ENCODE measurements at places on chromosomes 7 and 10.

DNA sequence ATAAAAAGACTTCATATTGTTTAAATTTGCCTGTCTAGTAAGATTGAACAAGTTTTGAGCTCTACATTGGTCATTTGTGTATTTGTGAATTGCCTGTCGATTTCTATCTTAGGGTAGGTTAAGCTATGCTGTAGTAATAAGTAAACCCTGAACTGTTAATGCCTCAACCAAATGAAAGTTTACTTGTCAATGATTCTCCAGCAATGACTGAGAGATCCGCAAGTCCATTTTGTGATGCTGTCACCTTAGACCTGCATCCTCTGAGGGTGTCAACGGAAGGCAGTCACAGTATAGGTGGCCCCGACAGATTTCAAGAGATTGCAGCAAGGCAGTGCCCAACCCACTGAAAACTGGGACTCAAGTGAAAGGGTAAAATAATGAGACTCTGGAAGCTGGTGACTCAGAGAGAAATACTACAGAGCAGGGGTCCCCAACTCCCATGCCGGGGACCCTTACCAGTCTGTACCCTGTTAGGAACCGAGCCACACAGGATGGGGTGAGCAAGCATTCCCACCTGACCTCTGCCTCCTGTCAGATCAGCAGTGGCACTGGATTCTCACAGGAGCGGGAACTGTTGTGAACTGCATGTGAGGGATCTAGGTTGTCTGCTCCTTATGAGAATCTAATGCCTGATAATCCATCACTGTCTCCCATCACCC is 10.8 kb upstream of the PHYH start:
- DNase-seq, result no peak

- DNase-seq, result no peak
Measured at GRCh38 chr7:47451851-47452205, 130.1 kb downstream of the TNS3 start.

DNA sequence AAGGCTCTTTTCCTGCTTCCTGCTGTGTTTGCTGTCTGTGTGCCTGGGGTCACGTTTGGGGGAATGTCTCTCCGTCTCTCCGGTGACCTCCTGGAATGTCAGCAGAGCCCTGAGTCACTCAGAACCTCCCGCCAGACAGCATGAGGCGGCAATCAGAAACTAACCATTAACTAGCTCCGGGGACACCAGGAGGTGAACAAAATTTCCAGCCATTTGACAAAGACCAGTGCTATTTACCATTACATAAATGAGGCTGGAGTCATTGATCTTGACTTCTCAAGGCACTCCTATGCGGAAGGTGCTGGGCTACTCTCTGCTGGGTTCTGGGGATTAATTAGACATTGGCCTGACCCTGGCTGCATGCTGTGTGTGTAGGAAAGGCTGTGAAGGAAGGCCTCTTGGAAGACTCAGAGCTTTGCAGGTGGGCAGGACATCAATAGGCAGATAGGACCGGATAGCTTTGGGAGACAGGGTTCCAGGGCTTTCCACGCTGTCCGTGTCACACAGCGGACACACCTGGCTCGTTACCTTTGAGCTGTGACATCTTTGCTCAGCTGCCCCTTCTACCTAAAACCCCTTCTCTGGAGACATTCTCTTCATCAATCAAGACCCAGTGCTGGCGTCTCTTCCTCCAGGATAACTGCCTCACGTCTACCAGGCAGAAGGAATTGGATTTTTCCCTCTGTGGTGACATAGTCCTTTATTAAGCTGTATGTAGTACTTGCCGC is 77.0 kb downstream of the PFKFB3 start:
- peak; percentile 14 for DNase-seq

DNA sequence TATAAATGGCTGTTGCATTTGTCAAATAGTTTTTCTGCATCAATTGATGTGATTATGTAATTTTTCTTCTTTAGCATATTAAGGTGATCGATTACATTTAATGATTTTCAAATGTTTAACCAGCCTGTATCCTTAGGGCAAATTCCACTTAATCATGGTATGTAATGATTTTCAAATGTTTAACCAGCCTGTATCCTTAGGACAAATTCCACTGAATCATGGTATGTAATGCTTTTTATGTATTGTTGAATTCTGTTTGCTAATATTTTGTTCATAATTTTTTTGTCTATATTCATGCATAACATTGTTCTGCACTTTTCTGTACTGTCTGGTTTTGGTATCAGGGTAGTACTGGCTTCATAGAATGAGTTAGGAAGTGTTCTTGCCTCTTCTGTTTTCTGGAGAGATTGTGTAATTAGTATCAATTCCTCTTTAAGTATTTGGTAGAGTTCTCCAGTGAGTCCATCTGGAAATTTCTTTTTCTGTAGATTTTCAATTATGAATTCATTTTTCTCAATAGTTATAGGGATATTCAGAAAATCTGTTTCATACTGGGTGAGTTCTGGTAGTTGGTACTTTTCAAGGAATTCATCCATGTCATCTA is 393.2 kb upstream of the FOXK1 start:
- DNase-seq, result no peak

DNA sequence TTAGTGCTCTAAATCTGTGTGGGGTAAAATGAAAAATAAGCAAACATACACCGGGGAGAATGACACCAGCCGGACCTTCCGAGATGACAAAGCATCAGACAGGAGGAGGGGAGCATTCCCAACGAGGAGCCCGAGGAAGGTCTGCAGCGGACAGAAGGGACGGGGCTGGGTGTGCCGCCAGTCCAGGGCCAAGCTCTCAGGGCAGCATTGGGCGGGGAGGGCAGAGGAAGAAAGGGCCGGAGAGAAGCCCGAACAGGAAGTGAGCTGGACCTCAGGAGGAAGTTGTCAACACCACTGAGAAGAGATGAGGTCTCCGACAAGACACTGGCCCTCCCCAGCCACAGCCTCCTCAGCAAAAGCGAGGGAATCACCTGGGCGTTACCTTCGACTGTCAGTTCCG is 182.6 kb upstream of the RNF32 start:
- DNase-seq, result no peak

DNA sequence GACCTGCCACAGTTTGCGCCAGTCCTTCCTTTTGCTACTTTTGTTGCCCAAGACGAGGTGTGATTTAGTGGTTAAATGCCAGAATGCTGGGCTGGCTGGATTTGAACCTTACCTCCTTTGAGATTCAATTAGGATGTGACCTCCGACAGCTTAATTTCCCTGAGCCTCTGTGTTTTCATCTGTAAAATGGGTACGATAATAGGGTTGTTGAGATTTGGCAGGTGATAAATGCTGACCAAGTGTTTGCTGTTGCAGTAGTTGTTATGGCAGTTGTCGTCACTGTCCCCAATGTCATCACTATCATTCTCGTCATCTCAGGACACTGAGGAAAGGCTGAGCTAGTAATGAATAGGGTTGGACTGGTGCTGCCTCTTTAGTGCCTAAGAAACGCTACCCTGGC is 61.1 kb downstream of the GRK5 start:
- DNase-seq, result no peak

- DNase-seq, result no peak
Measured at GRCh38 chr7:508461-509170, 11.0 kb downstream of the PDGFA start.

- no peak for DNase-seq
Measured at GRCh38 chr10:16787361-16787791, 29.8 kb downstream of the RSU1 start.

DNA sequence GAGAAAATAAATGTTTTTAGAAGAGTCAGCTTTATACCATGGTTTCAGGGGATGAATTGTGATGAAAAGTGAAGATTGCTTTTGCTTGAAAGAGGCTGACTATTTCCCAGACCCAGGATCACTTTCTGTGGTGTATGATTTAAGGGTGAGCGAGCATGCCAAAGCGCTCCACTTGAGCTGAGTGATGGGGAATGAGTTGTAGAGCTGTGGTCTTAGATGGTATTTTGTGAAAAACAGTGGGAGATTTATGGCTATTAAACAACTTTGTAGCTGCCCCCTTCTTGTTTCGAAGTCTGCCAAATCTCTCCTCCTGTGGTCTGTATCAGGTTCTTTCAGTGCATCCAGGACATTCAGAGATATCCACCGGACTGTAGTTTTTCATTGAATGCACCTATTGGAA is 888.2 kb downstream of the LRMDA start:
- DNase-seq, result no peak

- DNase-seq, result no peak
Measured at GRCh38 chr7:668139-668931, 58.2 kb upstream of the DNAAF5 start.

- DNase-seq, result no peak
Measured at GRCh38 chr10:44977287-44978212, 1.1 kb downstream of the DEPP1 start.

DNA sequence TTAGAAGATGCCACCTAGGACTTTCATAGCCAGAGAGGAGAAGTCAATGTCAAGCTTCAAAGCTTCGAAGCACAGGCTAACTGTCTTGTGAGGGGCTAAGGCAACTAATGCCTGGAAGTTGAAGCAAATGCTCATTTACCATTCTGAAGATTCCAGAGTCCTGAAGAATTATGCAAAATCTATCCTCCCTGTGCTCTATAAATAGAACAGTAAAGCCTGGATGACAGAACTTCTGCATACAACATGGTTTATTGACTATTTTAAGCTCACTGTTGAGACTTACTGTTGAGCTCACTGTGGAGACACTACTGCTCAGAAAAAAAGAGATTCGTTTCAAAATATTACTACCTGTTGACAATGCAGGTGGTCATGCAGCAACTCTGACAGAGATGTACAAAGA is 28.6 kb downstream of the TNS3 start:
- no peak for DNase-seq

DNA sequence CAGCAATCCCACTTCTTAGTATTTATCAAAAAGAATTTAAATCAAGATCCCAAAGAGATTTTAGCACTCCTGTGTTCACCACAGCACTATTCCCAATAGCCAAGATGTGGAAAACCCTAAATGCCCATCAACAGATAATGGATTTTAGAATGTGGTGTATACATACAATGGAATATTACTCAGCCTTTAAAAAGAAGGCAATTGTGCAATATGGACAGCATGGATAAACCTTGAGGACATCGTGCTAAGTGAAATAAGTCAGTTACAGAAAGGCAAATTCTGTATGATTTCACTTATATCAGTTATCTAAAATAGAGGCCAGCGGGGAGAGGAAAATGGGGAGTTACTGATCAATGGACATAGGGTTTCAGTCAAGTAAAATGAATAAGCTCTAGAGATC is 66.9 kb downstream of the CABCOCO1 start:
- no peak for DNase-seq

GRCh38 chr10:103442031-103442461 is 10.1 kb downstream of the CALHM2 start:
- no peak for DNase-seq

All from NCI-H460 (cell line).